ENCODE measurements at places on chromosomes 16 and 17.

GRCh38 chr16:83928341-83929055, 24.5 kb upstream of the OSGIN1 start:
- DNase-seq = no peak

- peak; percentile 94 for DNase-seq
These were observed at the start of gene STARD3 for GRCh38 chr17:39636927-39637736. Gene STARD3, plus strand, starts transcription at chr17:39637144. Its CDS starts 16,388 bp downstream, at chr17:39653532.

GRCh38 chr17:45918241-45918745, 23.9 kb downstream of the MAPT start:
- DNase-seq = no peak

DNA sequence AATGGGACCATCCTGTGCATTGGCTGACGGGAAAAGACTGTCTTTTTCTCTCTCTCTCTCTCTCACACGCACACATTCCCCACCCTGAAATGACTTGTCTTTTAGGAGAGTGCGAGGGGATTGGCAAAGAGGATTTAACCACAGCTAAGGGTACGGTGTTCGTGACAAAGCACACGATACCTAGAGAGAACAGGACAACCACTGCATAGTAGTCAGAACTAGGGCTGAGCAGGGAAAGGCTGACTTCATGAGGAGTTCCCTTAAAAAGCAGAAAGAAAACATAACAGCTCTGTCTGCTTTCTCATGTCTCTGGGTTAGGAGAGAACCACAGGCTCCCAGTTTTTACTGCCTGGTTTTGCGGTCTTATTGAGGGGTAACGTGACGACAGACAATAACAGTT, 742.8 kb upstream of the SOX9 start:
- no peak for DNase-seq

GRCh38 chr17:7794075-7794663, 39.8 kb upstream of the KDM6B start:
- no peak for DNase-seq

DNA sequence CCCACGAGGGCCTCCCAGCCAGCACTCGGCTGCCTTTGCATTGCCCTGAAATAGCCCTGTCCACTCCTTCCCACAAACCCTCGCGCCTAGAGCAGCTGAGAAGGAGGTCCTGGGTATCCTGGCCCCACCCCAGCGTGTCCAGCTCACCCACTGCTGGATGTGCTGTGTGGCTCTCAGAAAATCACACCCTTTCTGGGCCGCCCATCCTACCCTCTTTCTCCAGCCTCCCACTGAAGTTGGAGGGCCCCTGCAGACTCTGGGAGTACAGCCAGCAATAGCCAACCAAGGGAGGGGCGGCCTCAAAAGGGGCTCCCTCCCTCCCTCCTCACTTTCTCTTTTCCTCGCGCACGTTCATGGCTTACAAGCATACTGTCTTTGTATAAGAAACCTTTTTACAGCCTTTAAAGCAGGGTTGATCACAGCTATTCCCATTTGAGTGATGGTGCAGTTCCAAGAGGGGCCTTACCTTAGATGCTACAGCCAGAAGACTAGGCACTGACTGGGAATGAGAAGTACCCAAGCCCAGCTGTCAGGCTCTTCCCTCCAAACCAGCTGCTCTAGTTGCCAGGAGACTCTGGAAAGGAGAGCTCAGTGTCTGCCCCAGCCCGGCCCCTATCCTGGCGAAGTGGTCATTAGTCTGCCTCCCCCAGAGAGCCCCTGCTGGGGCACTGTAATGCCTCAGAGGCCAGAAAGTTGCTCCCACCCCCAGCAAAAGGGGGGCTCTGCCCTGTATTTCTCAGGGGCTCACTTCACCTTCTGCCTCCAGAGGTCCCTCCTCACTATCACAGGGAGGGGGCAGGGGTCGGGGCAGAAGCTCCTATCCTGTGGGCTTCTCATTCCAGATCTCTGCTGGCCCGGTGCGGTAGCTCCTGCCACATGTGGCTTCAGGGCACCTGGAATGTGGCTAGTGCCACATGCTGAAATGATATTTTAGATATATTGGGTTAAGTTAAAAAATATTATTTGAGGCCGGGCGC, 38.1 kb downstream of the DCAKD start:
- peak; percentile 81 for DNase-seq

- DNase-seq = no peak
These were observed 26.8 kb downstream of the RNF157 start for GRCh38 chr17:76213491-76213890.

GRCh38 chr17:74342224-74342623, 16.2 kb downstream of the KIF19 start:
- DNase-seq = no peak

GRCh38 chr16:888901-889570, 81.7 kb downstream of the LMF1 start:
- peak; percentile 34 for DNase-seq

- no peak for DNase-seq
These were observed 10.1 kb upstream of the MNT start for GRCh38 chr17:2410951-2411350.

DNA sequence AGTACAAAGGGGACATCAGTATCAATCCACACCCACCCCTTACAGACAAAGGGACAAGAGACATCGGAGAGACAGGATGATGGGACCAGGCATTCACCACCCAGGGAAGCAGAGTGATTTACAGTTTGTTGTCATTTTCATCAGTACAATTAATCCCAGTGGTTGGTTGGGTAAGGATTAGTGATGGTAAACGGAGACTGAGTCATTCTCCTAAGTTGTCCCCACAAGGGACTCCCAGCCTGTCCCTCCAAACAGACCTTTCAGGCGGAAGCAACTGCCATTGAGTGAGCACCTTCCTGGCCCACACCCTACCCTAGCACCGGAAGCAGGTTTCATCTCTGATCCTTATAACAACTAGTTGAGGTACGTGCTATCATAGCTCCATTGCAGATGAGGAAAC, 11.2 kb downstream of the PPL start:
- no peak for DNase-seq

GRCh38 chr16:50967827-50968612, 183.1 kb downstream of the SALL1 start:
- DNase-seq = no peak

DNA sequence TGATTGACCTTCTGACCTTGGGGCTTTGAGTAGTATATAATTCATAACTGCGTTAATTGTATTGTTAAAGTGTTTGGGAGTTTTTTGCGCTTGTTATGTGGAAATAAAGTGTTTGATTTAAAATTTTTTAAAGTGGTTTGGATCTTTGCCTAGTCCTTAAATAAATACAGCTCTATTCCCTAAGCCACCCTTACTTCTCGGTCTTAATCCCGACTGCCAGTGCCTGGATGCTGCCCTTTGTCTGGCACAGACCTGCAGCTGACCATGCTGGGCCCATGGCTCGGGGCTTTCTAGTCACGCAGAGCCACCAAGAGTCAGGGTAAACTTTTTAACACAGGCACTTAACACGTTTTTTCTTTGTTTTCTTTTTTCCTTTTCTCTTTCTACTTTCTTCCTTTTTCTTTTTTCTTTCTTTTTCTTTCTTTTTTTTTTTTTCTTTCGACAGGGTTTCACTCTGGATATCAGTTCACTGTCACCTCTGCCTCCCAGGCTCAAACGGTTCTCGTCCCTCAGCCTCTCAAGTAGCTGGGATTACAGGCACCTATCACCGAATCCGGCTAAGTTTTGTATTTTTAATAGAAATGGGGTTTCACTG, 19.6 kb upstream of the SLC5A11 start:
- no peak for DNase-seq

DNA sequence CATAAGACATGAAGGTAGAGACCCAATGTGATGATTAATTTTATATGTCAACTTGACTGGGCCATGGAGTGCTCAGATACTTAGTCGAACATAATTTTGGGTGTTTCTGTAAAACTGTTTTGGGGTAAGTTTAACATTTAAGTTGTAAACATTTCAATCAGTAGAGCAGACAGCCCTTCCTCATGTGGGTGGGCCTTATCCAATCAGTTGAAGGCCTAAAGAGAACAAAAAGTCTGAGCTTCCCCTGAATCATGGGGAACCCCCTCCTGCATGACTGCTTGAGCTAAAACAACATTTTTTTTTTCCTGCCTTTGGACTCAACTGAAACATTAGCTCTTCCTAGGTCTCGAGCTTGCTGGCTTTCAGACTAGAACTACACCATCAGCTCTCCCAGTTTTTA, 327.3 kb upstream of the SOX9 start:
- no peak for DNase-seq

GRCh38 chr17:45782889-45783592, 1.1 kb upstream of the CRHR1 start:
- DNase-seq = peak; percentile 59

DNA sequence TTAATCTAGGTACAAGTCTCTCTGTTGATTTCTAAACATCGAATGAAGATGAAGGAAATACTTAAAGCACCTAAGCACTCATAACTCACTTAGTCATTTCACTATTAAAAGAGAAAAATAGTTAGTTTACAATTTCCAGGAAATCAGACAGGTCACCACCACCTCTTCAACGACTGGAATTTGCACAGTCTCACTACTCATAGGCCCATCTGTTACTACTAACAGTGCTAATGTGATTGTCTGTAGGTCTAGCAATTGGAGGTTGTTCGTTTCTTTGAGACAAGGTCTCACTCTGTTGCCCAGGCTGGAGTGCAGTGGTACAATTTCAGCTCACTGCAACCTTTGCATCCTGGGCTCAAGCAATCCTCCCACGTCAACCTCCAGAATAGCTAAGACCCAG, 444.6 kb downstream of the MAF start:
- no peak for DNase-seq

DNA sequence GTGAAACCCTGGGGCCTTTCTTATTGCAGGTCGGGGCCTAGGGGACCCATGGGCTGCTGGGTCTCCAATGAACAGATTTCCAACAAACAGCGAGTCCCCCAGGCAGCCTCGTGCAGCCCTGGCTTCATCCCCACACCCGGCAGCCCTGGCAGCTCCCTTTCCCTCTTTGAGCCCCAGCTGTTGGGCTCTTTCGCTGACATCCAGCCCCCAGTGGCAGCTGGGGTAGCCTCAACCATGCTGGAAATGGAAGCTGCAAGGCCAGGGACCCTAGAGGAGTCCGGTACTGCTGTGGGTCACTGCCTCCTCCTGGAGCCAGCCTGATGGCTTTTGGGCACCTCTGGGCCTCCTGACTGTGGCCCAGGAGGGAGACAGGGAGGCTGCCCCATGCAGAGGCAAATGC, 5.9 kb downstream of the RPUSD1 start:
- DNase-seq = no peak

- no peak for DNase-seq
These were observed 9.5 kb upstream of the PNPO start for GRCh38 chr17:47931848-47932247.

DNA sequence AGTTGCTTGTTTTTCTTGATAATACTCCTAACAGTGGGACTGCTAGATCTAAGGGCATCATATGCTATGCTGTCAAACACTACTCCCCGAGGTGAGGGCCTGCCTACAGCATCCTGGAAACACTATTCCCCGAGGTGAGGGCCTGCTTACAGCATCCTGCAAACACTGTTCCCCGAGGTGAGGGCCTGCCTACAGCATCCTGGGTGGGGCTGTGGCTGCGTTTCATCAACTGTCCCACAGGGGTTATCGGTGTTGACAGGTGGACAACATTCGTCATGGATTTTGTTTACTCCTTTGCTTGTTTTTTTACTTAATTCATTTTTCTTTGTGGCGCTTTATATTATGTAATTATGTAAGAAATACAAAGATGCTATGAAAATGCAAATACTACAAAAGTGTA, 22.5 kb downstream of the NPRL3 start:
- no peak for DNase-seq

- DNase-seq = no peak
These were observed 72.8 kb upstream of the DYNLRB2 start for GRCh38 chr16:80468029-80468428.

- DNase-seq = peak; percentile 37
These were observed 70.4 kb upstream of the TANC2 start for GRCh38 chr17:62895320-62896301.

DNA sequence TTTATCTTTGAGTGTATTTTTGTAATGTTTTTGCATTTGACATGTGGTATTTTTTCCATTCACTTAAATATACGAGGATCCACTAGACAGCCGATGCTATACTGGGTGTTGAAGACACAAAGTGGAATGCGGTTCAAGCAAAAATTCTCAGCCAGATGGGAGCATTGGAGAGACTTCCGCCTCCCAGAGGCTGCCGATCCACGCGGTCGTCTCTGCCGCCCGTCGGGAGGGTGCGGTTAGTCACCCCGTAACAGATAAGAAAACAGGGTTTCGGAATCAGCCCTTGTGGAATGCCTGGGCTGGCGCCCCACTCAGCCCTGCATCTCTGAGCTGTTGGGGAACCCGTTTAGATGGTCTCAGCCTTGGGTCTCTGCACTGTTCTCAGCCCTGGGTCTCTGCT, 7.3 kb downstream of the GSE1 start:
- peak; percentile 40 for DNase-seq

DNA sequence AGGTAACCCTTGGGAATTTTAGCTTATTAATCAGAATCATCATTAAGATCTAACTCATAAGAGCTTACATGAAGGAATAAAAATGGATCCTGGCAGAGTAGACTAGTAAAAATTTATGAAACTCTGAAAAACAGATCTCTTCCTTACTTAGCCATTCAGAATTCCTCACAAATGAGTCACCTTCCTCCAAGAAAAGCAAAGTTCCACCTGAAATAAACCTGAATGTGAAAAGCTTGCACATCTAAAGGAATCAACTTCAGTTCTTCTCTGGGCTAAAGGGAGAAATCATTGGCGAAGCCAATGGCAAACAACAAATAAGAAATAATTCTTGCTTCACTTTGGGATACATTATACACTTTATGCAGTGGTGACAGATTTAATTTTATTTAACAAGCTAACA, 22.7 kb downstream of the MYO1D start:
- DNase-seq = no peak

- no peak for DNase-seq
These were observed 402.7 kb downstream of the SOX9 start for GRCh38 chr17:72523491-72523890.

DNA sequence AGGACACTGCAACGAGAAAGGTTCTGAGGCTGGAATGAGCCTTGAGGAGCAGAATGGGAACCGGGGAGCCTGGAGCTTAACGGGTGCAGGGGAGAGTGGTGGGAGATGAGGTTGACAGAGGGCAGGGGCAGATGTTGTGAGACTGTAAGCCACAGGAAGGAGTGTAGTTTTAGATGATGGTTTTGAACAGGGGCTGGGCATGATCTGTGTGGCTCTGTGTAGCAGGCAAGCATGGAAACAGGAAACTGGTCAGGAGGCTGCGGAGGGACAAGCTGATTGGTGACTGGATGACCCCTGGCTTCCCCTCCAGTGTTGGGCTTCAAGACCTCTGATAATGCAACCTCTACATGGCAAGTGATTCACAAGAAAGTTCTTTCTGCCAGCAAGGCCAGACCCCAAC, 1.4 kb upstream of the CNGB1 start:
- DNase-seq = no peak

- no peak for DNase-seq
These were observed 46.8 kb downstream of the TMEM235 start for GRCh38 chr17:78278139-78278741.

DNA sequence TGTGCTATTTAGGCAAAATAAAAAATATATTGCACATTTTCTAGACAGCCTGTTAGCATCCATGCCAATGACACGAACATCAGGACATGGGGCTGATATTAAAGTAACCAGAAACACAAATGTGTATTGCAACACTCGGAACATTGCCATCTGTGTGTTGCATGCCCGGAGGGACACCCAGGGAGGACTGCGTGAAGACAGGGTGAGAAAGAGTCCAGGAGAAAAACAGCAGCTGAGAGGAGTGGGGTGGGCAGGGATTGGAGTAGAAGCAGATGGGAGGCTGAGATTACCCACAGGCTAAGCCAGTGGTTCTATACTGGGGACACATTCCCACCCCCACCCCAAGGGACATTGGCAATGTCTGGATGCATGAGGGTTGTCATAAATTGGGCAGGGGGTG, 114.8 kb downstream of the GRIN2A start:
- DNase-seq = no peak

GRCh38 chr16:78395035-78395434, 295.6 kb downstream of the WWOX start:
- no peak for DNase-seq
